ENCODE measurements at places on chromosomes 11 and 22.

DNA sequence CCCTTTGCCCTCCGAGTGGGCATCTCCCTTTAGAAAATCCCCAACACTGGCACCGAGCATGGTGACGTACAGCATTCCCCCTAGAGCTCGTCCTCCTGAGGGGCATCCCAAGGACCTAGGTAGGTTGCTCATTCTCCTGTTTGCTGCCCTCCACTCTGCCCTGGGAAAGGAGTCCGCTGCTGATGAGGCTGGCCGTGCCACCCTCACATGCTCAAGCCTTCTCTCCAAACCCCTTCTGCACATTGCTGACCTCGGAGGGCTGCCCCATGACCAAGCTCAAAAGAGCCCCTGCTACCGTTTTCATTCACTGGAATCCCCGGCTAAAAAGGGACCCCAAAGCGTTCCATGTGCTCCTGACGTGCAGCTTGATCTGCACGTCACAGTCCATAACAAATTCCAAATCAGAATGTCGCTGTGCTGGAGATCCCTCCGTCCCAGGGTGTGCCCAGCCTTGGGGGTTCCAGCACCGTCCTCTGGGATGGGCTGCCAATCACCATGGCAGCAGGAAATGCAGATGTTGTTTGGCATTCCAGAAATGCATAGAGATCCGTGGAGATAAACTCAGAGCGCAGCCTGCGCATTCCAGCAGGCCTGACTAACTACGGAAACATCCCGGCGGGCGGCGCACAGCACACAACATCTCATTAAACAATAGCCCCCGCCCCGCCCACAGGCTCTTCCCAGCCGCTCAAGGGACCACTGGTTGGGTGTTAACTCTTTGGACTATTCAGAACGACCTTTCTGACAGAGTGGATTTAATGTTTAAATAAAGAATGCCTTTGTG, 26.3 kb upstream of the GNB1L start:
- no peak for DNase-seq

DNA sequence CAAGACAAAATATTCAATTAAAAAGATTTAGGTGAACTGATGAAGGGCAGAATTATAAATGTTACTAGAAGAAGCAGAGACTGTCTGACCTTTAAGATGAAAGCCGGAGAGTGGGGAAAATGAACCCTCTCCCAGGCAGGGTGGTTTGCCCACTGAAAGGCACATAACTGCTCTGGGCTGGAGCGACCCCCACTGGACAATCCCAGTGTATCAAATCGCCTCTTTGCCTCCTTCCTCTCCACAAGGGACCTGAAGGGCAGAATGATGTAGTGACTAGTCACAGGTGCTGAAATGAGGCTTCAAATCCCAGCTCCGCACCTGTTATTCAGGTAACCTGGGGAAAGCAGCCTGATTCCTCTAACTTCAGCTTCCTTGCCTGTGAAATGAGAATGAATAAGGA, 69.0 kb downstream of the EFCAB6 start:
- no peak for DNase-seq

DNA sequence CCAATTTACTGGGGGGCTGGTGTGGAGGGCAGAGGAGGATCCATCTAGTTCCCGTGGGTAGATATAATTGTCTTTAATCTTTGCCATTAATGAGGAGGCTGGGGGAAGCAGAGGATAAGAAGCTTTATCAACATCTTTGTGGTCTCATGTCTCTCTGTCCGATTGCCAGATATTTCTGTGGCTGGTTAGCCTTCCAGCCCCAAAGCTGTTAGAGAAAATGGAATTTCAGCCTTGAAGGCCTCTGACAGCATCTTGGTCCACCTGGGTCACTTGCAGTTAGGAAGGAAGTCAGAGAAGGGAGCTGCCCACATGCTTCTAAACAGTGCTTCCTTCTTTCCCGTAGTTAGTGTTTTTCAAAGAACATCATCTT, 56.9 kb downstream of the ABTB2 start:
- no peak for DNase-seq

- DNase-seq, result no peak
These were observed 138.8 kb downstream of the ARHGAP20 start for GRCh38 chr11:110573411-110573810.

DNA sequence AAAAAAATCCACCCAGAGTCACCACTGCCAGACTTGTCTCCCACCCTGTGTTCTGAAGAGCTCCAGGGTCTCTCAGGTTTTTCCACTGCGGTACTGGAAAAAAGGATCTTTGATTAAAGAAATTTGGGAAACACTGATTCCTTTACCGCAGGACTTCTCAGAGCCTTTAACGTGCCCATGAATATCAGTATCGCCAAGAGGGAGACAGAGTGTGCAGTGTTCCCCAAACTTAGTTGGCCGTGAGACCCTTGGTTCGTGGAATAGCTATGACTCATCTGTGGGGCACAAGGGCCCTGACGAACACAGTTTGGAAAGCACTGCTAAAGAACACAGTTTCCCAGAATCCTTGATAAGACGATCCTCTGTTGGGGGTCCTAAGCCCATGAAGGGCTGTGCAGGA, 31.7 kb downstream of the SYT7 start:
- DNase-seq, result no peak

DNA sequence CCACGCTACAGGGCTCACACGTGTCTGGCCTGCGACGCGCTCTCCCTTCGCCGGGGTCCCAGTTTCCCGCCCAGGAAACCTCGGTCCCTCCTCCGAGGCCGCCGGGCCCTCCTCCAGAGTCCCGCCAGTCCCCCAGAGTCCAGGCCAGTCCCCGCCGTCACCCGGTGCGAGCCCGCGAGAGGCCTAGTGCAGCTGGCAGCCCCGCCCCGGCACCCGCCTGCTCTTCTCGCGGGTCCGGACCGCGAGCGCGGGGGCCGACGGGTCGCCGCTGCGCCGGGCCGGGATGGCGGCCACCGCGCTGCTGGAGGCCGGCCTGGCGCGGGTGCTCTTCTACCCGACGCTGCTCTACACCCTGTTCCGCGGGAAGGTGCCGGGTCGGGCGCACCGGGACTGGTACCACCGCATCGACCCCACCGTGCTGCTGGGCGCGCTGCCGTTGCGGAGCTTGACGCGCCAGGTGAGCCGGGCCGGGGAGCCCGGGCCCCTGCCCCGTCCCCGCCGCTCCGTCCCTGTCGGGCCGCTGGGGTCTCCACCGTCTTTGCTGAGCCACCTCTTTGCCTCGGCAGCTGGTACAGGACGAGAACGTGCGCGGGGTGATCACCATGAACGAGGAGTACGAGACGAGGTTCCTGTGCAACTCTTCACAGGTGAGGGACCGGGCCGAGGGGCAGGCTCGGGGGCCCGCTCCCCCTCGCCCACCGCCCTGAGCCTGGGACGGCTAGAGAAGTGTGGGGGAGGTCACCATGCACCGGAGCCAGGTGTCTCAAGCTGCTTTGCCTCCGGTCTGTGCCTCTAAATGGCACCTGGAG, at the start of gene PTPMT1:
Gene PTPMT1 (plus strand): TSS at position 260 of the 809 bp plus-strand sequence. CDS start 24 bp downstream, at position 284.
- peak; percentile 74 for DNase-seq

- no peak for DNase-seq
These were observed 10.4 kb downstream of the ZNRF3 start for GRCh38 chr22:28893810-28894209.

DNA sequence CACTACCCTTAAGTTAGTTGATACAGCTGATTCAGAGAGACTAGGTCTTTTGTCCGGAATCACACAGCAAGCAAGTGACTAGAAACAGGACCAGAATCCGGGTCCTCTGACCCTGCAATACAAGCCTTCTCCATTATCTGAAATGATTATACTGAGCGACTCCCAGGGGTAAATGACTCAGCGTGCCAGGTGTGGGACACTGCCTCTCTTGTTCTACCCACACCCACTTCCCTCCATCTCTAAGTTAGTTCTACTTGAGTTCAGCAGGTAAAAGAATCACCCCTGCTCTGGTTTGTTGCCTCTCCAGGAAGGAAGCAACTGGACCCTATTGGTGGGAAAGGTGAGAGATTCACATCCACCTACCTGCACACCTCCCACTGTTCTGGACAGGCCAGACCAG, 156.9 kb downstream of the DBX1 start:
- DNase-seq, result no peak

GRCh38 chr11:111559800-111560464, 19.4 kb downstream of the LAYN start:
- no peak for DNase-seq

DNA sequence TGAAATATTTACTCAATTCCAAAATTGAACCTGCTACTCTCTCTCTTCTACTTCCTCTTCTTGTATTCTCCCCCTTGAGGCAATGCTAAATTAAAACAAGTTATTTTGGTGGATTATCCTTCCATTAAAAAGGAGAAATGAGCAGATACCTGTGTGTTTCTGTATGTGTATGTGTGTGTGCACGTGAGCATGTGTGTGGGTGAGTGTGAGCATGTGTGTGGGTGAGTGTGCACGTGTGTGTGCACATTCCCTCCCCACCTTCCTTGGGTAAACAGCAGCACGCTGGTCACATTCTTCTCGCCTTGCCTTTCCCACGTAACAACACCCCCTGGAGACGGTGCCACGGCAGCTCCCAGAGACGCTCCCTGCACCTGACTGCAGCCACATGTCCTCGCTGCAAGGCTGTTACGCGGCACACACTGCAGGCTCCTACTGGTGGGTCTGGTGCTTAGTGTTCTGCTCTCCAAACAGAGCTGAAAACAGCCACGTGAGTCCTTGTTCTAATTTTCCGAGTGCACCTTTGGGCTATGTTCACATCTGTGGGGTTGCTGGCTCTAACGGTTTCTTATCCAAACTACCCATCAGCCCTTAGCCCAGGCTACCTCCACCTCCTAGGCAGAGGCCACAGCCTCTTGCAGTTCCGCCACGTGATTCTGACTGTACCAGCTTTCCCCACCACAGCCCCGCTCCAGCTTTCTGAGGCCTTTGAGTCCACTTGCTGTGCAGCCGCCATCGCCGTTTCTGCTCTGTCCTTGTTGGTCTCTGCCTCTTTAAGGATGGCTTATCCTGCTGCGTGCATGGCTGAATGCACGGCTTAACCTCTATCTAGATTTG, 123.4 kb downstream of the CTTN start:
- DNase-seq, result no peak

GRCh38 chr22:35894937-35895708, 133.5 kb downstream of the RBFOX2 start:
- no peak for DNase-seq

GRCh38 chr11:80255021-80255420, 814.2 kb upstream of the TENM4 start:
- no peak for DNase-seq

- DNase-seq, result no peak
These were observed 88.4 kb downstream of the GRIK4 start for GRCh38 chr11:120599816-120600420.

DNA sequence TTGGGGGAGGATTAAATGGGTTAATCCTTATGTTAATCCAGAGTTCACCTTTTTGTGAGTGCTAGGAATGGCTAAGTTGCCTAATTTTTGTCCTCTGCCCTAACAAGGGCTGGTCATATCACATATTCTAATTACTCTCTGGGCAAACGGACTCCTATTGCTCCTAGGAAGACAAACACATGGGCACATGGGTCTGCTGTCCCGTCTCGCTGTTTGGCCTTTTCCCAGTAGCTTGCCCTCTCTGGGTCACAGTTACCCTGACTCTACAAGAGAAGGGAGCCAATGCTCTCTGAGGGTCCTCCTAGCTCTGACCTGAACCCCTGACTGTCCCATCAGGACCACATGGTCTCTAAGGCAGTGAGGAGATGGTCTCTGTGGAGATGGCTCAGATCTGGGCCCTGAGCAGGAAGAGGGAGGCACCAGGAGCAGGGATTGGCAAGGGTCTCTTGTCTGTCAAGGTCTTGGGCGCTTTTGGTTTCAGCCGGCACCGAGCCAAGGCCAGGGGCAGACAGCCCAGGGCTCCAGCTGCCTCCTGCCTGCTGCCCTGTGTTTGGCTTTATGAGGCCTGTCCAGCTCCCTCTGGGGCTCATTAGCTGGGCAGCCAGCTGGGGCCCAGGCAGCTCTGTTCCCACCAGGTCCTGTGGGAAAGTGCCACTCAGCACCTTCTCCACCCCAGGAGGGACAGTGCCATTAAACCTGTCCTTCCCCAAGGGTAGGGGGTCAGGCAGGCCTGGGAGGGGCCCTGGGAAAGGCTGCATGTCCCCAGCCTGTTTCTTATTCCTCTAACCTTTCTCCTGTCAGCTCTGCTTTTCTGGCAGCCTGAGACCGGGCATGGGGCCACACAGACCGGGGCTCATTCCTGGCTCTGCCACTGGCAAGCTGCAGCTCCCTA, 559.9 kb downstream of the MN1 start:
- no peak for DNase-seq

GRCh38 chr11:67274768-67275605, 8.7 kb downstream of the GRK2 start:
- DNase-seq, result no peak

DNA sequence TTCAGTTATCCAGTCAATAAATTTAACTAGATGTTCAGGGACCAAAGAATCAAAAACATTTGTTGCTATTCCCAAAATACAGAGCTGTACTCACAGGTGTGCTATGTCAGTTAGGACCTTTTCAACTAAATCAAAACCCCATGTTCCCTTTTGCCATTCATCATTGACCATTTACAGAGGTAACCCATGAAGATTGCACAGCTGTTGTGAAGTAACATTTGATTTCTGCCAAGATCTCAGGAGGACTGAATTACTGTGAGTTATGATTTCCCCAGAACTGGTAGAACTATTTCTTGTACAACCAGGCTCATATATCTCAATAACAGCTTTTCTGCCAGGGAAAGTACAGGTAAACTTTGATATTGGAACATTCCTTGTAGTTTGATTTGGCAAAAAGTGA, 131.1 kb upstream of the FIBIN start:
- no peak for DNase-seq

- no peak for DNase-seq
These were observed 2.5 kb downstream of the DDIAS start for GRCh38 chr11:82903843-82904586.

- no peak for DNase-seq
These were observed 32.1 kb downstream of the DAGLA start for GRCh38 chr11:61712314-61712713.

DNA sequence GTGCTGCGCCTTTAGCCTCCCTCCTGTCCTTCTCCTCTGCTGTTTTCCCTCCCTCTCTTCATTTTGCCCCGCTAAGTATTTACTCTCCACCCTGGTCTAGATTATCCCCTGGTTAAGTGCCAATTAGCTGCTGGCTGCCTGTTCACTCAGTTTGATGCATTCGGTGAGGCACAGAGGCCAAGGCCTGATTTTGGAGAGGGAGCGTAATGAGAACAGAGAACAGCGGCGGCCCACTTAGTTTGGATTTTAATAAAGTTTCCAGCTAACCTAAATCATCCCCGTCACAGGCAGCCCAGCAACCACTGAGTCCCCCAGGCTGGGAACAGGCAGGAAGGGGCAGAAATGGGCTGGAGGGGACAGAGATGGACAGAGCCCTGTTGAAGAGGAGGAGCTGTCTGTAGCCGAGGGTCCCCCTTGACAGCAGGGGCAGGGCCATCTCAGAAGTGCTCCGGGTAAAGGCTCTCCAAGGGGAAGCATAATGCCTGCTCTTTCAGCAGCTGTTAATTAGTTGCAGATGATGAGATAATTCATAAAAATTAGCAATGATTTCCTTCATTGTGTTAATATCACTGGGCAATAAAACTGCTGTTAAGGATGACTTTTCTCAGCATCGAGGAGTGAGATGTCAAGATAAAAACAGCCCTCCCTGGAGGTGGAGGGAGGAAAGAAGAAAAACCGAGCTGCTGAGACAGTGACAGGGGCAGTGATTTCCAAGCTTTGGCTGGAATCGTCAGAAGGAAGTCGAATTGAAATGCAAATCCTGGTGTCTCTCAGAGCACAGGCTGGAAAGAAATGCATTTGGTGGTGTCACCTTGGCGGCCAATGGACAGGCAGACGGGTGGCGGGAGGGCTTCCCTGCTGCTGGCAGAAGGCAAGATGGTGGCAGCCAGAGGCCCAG, 170.1 kb downstream of the GRIK4 start:
- DNase-seq, result peak; percentile 31
